Cortex of kidney (tissue), 1 donor: ENCODE measurements at places on chromosomes 7 and 10.

DNA sequence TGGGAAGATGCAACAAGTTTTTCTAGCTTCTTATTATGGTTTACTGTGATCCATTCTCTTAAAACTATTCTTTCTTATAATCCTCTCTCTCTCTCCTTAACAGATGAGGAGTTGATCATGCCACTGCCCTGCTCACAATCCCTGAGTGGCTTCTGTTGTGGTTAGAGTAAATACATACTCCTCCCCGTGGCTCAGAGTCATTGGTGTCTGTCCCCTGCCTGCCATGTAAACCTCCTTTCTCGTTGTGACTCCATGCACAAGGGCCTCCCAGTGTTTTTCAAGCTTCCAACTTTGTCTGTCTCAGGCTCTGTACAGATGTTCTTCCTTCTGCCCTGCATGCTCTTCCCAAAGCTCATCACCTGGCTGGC is 20.4 kb downstream of the CCNY start:
- DNase-seq = no peak

DNA sequence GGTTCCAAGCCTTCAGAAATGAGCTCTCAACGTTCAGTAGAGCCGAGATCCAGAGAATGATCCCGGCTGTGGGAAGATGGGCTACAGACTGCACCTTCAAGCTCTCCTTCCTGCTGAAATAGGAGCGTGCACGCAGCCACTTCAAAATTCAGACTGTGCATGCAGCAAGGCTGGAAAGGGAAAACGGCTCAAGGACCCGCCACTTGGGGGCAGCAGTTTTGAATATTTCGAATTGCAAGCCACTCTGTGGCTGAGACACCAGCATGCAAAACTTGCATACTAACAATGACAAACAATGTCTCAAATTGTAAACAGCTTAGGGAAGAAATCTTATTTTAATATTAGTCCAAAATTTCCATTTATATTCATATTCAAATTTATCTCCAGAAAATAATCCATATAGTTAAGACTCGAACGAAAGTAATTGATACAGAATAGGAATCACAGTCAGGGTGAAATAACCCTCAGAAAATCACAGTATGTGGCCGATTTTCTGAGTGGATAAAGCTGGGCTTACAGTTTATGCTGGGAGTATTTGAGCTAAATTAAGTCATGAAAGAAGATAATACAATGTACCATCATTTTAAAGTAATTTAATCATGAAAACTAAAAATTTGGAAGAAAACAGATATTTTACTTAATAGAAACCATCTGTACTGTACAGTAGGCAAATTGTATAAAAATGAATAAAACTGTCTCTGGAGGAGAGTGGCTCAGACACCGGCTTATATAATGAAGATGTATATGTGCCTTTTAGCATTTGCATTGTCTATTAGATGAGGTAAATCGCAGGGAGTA is 137.9 kb upstream of the MKI67 start:
- DNase-seq = no peak

DNA sequence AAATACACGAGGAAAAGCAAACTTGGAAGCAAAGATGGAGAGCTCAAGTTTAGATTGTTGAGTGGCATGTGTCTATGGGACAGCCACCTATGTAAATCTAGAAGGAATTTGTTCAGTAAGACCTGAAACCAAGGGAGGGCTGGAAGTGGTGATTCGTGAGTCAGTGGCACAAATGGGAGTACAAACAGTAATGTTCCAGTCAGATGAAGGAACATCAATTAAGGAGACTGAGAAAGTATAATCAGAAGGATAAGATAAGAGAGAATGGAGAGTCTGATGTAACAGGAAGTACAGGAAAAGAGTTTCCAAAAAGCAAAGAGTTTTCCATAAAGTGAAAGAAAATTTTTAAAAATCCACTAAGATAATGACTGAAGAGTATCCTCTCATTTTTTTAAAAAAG is 544.2 kb downstream of the KIF20B start:
- no peak for DNase-seq

DNA sequence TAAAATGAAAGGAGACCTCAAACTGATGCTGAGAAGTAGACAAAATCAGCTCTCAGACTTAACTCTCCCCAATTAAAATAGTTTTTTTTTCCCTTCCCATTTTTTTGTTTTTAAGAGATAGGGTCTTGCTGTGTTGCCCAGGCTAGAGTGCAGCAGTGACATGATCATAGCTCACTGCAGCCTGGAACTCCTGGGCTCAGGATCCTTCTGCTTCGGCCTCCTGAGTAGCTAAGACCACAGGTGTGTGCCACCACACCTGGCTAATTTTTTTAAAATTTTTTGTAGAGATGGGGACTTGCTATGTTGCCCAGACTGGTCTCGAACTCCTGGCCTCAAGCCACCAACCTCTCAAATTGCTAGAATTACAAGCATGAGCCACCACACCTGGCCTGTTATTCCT is 61.1 kb downstream of the NHLRC2 start:
- no peak for DNase-seq

DNA sequence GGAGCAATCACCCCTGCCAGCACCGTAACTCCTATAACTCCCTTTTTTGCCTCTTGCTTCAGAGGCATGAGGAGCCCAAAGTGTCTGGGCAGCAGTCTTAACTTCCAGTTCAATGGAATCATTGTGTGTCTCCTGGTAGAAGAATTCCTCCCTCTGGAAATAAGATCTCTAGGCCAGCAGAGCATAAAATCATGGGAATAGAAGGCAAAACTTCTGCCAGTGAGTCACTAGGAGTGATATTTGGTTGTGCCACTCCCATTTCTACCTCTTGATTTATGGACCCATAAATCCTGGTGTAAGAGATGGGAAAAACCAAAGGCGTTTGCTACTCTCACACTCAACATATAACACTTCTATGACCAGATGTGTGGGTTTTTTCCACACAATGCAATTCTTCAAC is 104.9 kb upstream of the FAM180A start:
- no peak for DNase-seq

GRCh38 chr7:142185801-142186200 is 72.1 kb downstream of the PRSS58 start:
- no peak for DNase-seq

DNA sequence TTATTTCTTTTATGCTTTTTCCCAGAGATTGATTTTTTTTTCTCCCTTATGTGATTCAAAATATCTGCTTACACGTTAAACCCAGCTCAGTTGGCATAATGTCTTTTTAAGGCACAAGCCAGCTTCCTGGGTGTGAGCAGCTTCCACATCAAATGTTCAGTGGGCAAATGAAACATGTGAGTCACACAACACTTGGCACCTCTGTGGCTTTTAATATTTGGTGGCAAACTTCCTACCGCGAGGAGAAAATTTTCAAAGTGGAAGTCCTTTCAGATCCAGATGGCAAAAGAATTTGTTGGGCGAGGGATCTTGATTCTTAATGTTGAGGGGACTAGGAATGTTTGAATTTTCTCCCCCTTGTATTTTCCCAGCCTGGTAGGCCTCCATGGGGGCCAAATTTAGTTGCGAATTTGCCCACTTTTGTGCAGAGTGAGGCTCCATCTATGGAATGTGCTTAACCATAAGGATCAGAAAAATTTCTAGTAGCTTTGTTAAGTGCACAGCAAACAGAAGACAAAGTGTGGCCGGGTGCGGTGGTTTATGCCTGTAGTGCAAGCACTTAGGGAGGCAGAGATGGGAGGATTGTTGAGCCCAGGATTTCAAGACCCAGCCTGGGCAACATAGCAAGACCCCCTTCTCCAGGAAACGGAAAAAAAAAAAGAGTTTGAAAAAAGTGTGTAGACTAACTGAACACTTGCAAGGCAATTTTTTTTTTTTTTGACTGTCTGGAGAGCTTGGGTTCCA is 31.0 kb downstream of the CUX1 start:
- no peak for DNase-seq

DNA sequence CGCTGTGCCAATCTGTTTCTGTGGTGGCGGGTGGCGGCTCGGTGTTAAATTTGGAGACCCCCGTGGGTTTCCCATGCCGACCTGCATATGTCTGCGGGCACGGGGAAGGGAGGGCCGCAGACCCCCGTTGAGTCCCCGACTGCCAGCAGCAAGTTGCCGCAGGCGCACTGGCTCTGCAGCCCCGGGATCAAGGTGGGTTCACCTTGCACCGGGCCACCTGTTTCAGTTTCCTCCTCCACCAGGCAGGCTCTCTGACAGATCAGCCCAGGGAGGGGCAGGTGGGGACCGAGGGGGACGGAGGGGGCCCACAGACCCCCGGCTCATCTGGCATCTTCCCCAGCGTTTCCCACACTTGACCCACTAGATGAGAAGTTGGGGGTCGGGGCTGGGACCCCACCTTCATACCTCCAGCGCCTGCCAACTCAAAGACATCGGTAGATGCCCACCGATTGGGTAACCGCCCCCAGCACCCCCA is 95.9 kb downstream of the CUX1 start:
- DNase-seq = no peak

GRCh38 chr10:86413046-86413728 is 46.6 kb upstream of the GRID1 start:
- DNase-seq = no peak

DNA sequence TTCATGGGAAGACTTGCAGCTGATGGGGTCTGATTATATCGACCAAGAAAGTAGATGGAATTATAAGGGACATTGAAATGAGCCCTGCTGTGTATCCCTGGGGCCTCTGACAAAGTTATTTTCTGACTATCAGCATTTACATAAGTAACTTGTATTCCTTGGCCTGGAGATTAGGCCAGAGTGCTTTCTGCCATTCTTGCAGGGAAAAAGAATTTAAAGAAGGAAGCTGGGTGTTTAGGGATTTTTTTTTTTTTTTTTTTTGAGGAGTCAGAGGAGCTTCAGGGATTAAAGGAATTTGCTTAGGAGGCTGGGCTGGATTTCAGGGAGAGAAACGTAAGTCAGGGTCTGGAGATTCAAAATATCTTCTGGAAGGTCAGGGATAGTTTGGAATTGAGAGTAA is 4.6 kb downstream of the SPAM1 start:
- no peak for DNase-seq

DNA sequence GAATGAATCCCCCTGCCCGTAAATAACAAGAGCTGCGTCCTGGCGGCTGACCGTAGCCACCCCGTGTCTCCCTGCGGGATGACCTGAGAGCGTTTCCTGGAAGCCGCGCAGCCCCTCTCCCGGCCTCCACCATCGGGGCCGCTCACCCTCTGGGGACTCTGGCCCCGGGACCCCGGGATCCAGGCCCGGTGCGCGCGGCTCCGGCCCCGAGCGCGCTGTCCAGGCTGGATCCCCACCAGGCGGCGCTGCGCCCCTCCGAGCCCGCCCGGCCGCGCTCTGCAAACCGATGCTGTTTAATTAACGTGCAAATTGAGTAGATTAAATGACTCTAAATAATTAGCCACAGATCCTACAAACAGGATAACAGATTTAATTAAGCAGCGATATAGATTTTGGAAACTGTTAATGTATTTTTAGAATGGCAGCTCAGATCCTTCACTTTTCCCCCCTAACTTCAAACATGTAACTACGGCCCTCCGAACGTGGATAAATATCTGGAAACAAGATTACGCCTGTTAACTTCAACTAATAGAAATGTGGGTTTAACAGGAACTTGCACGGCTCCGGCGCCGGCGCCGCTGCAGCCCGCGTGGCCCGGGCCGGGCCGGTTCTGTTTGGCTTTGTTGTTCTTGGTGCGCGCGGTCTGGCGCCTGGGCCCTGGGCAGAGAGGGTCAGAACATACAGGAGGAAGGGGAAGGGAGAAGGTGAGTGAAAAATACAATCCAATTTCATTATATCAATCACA is 7.1 kb upstream of the UNCX start:
- no peak for DNase-seq

- DNase-seq = no peak
These were observed 293.7 kb downstream of the POU6F2 start for GRCh38 chr7:39271402-39271801.

DNA sequence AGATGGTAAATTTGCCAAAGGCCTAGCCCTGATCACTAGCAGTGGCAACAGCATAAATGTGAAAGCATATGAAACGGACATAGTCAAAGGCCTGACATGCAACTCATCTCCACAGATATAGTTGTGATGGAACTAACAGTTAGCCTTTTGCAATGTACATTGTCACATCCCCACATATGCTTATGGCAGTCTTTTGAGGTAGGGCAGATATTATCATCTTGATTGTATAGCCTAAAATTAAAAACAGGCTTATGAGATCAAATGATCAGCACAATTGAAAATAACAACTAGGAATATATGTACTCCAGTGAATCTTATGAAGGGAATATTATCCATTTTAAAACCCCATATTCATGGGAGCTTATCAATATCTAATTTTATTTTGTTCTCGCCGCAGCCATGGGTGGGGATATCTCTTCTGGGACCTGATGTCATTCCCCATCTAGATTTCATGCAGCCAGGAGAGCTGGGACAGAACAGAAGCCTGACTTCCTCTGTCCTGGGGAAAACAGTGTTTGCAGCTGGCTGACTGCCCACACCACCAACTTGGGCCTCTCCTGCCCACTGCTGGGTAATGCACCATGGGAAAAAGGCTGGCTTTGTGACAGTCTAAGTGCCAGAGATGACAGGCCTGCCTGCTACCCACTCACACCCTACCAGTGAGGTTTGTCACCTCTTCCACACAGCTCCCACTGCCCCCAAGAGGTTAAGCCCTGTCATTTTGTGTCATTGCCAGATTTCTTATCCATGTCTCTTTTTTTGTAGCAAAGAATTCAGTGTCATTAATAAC is 180.2 kb upstream of the FZD1 start:
- DNase-seq = no peak

- DNase-seq = no peak
These were observed 117.6 kb downstream of the TCERG1L start for GRCh38 chr10:131193923-131194322.

DNA sequence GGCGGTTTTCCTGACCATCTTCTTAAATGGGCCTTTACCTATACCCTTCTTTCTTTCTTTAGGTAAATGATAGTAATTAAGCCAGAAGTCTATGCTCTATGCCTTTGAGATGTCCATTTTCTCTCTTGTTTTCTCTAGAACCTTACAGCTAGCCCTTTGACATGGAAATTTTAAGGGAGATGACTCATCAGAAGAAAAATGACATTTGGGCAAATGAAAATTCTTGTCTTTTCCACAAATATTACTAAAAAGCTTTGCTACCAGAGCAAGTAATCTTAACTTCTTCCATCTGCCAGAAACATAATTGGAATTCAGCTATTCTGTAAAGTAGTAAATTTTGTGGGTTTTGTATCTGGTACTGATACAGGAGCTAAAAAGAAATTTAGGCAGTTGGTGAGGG is 59.5 kb downstream of the CCDC3 start:
- no peak for DNase-seq

GRCh38 chr7:55164527-55164926 is 145.7 kb downstream of the EGFR start:
- DNase-seq = no peak

GRCh38 chr7:133742709-133743538 is 384.2 kb upstream of the LRGUK start:
- no peak for DNase-seq

DNA sequence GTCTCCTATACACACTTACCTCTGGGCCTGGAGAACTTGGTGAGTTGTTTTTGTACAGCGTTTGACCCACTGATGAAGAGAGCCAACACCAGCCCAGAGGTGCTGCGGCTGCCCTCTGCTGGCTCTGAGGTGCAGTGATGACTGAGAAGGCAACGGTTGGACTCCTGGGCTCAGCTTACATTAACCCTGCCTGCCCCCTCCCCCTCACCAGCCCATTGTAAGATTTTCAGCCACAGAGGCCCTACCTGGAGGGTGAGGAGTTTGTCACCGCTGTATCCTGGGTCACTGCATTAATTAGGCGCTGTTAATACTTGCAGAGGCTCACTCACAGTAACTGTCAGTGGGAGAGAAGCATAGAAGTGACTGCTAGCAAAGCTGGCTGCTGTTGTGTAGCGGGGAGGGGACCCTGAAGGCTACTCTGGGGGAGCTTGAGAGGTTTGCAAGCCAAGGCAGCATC is 19.0 kb upstream of the ANKRD2 start:
- DNase-seq = no peak
